ENCODE measurements at places on chromosomes 16 and 17. TPM values are rescaled to one million over a fixed set of nuclear protein-coding genes. Genes with fewer than 3 reads are reported as not detected.

DNA sequence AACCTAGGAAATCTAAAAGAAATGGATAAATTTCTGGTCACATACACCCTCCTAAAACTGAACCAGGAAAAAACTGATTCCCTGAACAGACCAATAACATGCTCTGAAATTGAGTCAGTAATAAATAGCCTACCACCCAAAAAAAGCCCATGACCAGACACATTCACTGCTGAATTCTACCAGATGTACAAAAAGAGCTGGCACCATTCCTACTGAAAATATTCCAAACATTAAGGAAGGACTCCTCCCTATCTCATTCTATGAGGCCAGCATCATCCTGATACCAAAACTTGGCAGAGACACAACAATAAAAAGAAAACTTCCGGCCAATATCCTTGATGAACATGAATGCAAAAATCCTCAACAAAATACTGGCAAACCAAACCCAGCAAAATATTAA, 52.9 kb downstream of the TTC19 start:
- H3K27ac ChIP-seq, result peak overlapping the region; percentile 3
- H3K27me3 ChIP-seq, result no peaks in the 10 kb centered on the region
- DNase-seq, result no peak
- peaks cover 45% of the 10 kb centered on the region for H3K36me3 ChIP-seq
- H3K4me1 ChIP-seq, result peaks cover 2% of the 10 kb centered on the region

GRCh38 chr16:28494121-28494851, at the start of gene APOBR:
APOBR (plus strand) TSS chr16:28494643; CDS start chr16:28494682, 39 bp downstream.
- peak within 1 kb of the TSS; percentile 98 for H3K27ac ChIP-seq
- H3K4me3 ChIP-seq, result peak within 1 kb of the TSS; percentile 93
- peak; percentile 88 for DNase-seq
- peaks cover 5% of the 10 kb centered on the region for H3K36me3 ChIP-seq
- peaks cover 40% of the 10 kb centered on the region for H3K4me1 ChIP-seq

- H3K36me3 ChIP-seq, result no peaks in the 10 kb centered on the region
- H3K4me3 ChIP-seq, result no peak overlapping the region
- no peaks in the 10 kb centered on the region for H3K4me1 ChIP-seq
Measured at GRCh38 chr17:14808425-14808824, 456.7 kb downstream of the PMP22 start.

DNA sequence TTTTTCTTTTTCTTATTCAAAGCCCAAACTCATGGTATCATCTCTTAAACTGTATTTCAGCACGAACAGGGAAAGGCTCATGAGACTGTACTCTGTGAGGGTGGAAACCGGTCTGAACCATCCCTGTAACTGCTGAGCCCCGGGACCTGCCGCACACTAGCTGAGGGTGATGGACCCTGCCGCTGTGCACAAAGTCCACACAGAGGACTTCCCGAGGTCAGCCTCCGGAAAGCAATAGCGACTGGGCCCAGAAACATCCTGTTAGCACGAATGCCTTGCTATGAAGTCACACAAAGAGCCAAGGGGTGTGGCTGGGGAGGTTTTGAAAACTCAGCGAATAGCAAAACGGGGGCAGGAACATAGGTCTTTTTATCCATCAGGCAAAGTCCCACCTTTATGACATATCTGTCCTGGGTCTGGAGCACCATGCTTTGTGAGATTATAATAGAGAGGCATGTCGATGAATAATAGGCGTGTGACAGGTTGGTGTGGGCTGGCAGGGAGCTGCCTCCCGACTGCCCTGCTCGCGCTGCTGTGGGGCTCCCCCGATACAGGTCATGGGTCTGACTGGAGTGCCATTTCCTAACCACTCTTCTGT, 33.4 kb downstream of the CDK5R1 start:
- H3K27ac ChIP-seq, result peak overlapping the region; percentile 83
- peaks cover 6% of the 10 kb centered on the region for H3K36me3 ChIP-seq
- peaks cover 84% of the 10 kb centered on the region for H3K4me1 ChIP-seq
- no peaks in the 10 kb centered on the region for H3K27me3 ChIP-seq
- peak overlapping the region; percentile 76 for H3K4me3 ChIP-seq
- peak; percentile 64 for DNase-seq

DNA sequence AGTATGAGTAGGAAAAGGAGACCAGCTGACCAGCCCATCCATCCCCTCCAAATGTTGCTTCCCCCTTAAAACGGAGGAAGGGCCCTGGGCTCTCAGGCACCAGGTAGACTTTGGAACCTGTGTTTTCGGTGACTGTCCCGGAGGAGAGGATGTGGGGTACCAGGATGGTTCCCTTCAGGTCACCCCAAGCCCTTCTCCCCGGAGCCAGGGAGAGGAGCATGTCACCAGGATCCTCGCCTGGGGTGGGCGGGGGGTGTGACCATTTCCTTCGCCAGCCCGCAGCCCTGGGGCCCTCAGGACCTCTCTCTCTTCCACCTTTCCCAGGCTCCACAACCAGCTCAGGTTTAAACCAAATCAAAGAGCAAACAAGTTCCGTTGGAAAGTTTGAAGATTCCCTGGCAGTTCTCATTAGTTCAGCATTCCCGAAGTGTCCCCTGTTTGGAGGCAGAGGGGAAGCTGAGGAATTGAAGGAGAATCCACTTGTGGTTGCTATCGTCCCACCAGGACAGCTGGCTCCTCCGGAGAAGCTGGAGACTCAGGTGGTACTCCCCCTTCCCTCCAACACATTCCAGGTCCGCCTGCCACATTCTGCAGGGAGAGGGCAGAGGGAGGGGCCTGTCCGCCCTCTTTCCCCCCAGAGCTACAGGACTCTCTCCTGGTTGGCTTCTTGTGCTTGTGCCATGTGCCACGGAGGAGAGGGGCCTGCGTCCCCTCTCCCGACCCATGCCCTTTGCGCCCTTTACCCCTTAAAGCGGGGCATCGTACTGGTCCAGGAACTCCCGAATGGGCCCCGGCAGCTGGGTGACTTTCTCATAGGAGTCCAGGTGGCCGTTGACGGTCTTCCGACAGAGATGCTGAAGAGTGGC, 2.0 kb downstream of the SOCS3 start:
- no peak for DNase-seq
- peak overlapping the region; percentile 81 for H3K4me3 ChIP-seq
- peaks cover 24% of the 10 kb centered on the region for H3K36me3 ChIP-seq
- peaks cover 55% of the 10 kb centered on the region for H3K4me1 ChIP-seq

Gene ADGRG3
- total RNA-seq, result not detected

Gene PLXDC1
- total RNA-seq, result 0.54 TPM

- no peaks in the 10 kb centered on the region for H3K27me3 ChIP-seq
- peak; percentile 47 for DNase-seq
- peaks cover 27% of the 10 kb centered on the region for H3K4me1 ChIP-seq
- peak overlapping the region; percentile 93 for H3K27ac ChIP-seq
Measured at GRCh38 chr16:528111-529011, 849 bp downstream of the CAPN15 start.

- H3K27me3 ChIP-seq, result peaks cover 3% of the 10 kb centered on the region
- peaks cover 13% of the 10 kb centered on the region for H3K4me1 ChIP-seq
- no peak overlapping the region for H3K4me3 ChIP-seq
- DNase-seq, result no peak
Measured at GRCh38 chr17:55454906-55455474, 33.4 kb upstream of the MMD start.

DNA sequence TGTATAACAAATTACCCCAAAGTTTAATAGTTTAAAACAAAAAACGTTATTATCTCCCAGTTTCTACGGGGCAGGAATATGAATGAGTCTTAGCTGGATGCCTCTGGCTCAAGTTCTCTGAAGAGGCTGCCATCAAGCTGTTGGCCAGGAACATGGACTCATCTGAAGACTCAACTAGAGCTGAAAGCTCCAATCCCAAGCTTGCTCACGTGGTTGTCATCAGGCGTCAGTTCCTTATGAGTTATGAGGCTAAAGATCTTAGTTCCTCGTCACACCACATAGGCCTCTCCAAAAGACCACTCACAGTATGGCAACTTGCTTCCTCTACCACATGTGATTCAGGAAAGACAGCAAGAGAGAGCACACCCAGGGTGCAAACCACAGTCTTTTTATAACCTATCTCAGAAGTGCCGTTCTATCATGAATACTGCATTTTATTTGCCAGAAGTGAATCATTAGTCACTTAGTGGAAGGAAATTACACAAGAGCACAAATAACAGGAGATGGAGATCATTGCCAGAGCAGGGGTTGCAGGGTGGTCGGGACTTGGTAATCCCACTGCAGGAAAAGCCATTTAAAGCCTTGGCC, 48.7 kb upstream of the NLK start:
- no peak overlapping the region for H3K27ac ChIP-seq
- H3K4me1 ChIP-seq, result no peaks in the 10 kb centered on the region
- peaks cover 9% of the 10 kb centered on the region for H3K27me3 ChIP-seq

DNA sequence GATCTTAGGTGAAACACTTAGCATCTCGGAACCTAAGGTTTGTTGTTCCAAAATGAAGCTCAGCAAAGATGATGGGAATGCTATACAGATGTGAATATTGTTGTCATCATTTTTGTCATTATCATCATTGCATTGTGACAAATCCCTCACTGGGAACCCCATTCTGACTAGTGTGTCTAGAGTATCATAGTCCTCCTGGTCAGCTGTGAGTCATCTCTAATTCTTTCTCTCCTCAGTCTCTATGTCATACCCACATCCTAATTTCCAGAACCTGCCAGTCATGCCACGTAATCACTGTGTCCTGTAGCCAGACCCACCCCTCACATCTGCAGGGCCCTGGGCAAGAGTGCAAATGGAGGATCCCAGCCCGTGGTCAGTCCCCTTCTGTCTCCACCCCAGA, 60.5 kb upstream of the CLEC3A start:
- H3K36me3 ChIP-seq, result no peaks in the 10 kb centered on the region
- no peaks in the 10 kb centered on the region for H3K4me1 ChIP-seq
- DNase-seq, result no peak
- H3K27ac ChIP-seq, result no peak overlapping the region

- no peak overlapping the region for H3K27ac ChIP-seq
- peaks cover 27% of the 10 kb centered on the region for H3K27me3 ChIP-seq
- no peak overlapping the region for H3K4me3 ChIP-seq
- DNase-seq, result no peak
Measured at GRCh38 chr17:36661047-36661666, 59.8 kb downstream of the MRM1 start.

GRCh38 chr17:14747603-14747950, 446.7 kb downstream of the HS3ST3B1 start:
- no peak for DNase-seq
- H3K4me3 ChIP-seq, result no peak overlapping the region
- H3K4me1 ChIP-seq, result peaks cover 5% of the 10 kb centered on the region

DNA sequence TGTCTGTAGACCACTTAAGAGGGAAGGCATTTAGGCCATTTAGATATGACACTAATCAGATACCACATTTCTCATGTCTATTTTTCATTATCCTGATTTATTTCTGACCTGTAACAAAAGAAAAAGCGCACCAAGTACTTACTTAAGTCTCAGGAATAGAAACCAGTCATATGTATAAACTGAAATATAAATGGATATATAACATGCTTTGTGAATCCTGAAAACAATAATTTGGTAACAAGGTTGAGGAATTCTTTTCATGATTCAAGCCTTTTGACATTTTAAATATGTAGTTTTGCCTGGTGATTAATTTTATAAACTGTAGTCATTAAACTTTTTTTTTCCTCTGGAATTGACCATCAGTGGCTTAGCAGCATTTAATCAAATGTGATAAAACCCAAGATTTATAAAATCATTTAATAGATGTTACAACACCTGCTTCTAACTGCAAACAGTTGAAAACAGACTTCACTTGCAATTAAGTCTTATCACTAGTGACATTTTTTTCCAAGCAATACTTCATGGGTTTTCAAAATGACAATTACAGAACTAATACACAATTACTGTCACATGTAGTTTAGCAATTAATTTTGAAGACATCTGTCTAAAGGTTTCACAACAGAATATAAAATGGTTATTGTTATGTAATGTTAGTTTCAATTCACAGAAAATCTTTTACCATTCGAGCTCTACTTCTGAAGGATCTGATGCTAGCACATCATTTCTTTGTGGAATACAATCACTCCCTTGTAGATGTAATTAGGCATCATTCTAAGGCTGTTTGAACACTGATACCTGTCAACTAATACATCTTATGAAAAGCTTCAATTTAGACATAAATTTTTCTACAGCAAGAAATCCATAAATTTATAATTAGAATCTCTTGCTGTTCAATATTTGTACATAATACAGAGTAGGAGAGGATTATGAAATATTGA, 110.3 kb downstream of the TOX3 start:
- no peak for DNase-seq
- no peaks in the 10 kb centered on the region for H3K27me3 ChIP-seq
- no peak overlapping the region for H3K4me3 ChIP-seq
- H3K4me1 ChIP-seq, result no peaks in the 10 kb centered on the region

- H3K36me3 ChIP-seq, result no peaks in the 10 kb centered on the region
- H3K27ac ChIP-seq, result no peak overlapping the region
Measured at GRCh38 chr17:10247810-10248209, 49.4 kb upstream of the GAS7 start.

DNA sequence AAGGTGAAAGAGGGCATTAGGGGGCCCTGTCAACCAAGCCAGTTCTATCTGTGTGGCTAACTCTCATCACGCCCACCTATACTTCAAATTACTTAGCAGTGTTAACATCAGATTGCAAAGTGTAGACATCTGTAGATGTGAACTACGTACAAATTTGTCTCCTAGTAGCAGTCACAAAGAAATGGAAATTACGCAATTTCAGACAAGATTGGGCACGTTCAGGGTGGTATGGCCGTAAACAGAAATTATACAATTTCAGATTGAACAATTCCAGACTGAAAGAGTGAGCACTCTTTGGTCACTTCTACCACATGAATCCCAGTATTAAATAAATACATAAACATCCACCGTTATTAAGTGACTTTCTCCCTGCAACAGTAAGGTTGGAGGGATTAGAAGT, 592.7 kb upstream of the PSMD7 start:
- no peak overlapping the region for H3K27ac ChIP-seq

DNA sequence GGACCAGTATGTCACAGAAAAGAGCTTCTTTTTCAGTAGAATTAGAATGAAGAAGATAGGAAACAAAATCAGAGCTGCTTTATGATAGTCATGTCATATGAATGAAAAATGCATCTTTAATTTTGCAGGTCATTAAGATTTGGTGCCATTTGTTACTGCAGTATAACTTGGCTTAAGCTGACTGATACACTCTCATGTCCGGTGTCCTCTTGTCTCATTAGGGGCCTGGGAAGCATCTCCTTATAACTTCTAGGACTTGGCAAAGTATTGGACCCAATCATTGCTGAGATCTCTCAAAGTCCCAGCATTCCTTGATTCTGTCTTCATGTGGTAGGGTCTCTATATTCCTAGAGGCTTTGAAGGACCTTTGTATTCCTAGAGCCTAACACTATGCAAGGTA, 559.4 kb downstream of the TOX3 start:
- no peak for DNase-seq
- H3K4me3 ChIP-seq, result no peak overlapping the region
- H3K27me3 ChIP-seq, result no peaks in the 10 kb centered on the region

- peaks cover 25% of the 10 kb centered on the region for H3K4me1 ChIP-seq
- DNase-seq, result peak; percentile 87
- peaks cover 8% of the 10 kb centered on the region for H3K36me3 ChIP-seq
- H3K27me3 ChIP-seq, result peaks cover 44% of the 10 kb centered on the region
- H3K4me3 ChIP-seq, result peak overlapping the region; percentile 67
- H3K27ac ChIP-seq, result no peak overlapping the region
Measured at GRCh38 chr16:3027983-3028715, 4.3 kb downstream of the THOC6 start.

Gene ACTG1
- total RNA-seq, result 4,998 TPM

DNA sequence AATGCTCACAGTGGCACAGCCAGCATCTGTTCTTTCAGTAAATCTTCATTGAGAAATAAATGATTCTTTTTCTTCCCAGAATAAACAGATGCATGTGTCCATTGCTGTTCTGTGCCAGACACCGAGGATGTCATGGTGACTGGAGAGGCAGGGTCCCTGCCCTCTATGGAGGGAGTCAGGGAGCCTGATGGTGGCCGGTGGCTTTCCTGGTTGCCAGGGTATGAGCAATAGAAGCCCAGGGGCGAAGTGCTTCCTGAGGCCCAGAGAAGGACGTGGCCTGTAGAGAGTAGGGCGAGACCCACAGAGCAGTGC, 29.9 kb upstream of the NUDT16L1 start:
- H3K27ac ChIP-seq, result peak overlapping the region; percentile 88
- H3K27me3 ChIP-seq, result no peaks in the 10 kb centered on the region
- DNase-seq, result no peak
- peaks cover 29% of the 10 kb centered on the region for H3K36me3 ChIP-seq
- H3K4me1 ChIP-seq, result peaks cover 57% of the 10 kb centered on the region
- H3K4me3 ChIP-seq, result peak overlapping the region; percentile 52
